ENCODE measurements at places on chromosomes 1 and 21. TPM values are rescaled to one million over a fixed set of nuclear protein-coding genes. Genes with fewer than 3 reads are reported as not detected.

DNA sequence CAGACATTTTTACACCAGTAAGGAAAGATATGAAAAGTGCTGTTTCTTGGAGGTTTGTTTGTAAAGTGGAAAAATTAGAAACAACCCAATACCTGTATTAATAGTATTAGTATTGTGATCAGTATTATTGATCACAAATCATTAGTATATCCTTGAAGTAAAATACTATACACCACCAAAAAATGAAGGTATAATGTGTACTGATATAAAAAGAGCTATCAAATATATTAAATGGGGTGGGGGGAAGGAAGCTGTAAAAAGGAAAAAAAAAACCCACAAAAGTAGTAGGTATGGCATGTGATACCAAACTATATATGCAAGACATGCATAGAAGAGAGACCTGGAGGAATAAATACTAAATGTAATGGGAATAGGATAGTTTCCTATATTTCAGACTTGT, 46.3 kb downstream of the POU2F1 start:
- no peak for DNase-seq

GRCh38 chr1:8870103-8870502, 8.4 kb downstream of the ENO1 start:
- DNase-seq: no peak

The HSPB7 gene
- 62.8 TPM for total RNA-seq

- no peak for DNase-seq
Observed at GRCh38 chr1:28112388-28113241, 24.2 kb upstream of the EYA3 start.

The FABP3 gene
- 27.5 TPM for total RNA-seq

The E2F2 gene
- 0.47 TPM for total RNA-seq

DNA sequence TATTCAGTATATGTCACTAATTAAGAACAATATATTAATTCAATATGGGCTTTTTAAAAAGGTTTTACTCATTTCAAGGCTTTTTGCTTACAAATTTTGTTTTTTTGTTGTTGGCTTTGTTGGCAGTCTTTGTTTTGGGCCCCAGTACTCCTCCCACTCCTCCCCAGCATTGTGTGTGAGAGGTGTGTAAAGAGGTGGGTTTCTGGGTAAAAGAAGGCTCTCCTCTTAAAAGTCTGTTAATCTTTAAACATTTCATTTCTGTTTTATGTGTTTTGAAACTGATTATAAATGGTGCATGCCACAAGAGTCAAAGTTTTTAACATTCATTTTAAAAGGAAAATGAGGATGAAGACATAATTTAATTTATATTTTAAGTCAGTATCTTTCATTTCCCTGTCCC, 79.6 kb downstream of the SASS6 start:
- no peak for DNase-seq

- DNase-seq: no peak
Observed at GRCh38 chr1:118944546-118944945, 43.6 kb downstream of the TBX15 start.

DNA sequence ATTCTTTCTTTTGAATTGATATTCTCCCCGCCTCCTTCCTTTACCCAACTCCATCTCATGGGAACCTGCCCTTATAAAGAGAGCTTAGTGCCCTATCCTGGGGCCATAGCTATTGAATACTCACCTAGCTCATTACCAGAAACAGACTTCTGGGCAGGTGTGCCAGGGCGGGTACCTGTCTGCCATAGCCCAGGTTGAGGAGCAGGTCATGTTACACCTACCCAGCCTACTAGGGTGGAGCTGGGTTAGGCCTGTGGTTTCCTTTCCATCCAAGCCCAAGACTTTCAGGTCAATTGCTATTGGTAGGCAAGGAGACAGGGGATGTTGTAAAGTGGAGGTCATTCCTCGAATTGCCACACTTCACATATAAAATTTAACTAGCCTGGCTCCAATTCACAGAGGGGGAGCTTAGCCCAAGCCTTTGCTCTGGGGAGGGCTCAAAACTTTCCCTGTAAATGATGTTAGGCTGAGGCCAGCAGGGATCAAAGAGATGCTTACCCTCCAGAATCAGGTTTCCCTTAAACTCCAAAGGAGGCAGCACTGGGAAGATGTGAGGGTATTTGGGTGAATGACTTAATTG, 87.1 kb upstream of the IPO9 start:
- DNase-seq: no peak

- no peak for DNase-seq
Observed at GRCh38 chr1:59730302-59730701, 84.4 kb upstream of the HOOK1 start.

GRCh38 chr1:206816390-206817287, 44.3 kb upstream of the IL10 start:
- DNase-seq: no peak

The HCRTR1 gene
- not detected for total RNA-seq

The GUK1 gene
- 241 TPM for total RNA-seq

The TACSTD2 gene
- 0.35 TPM for total RNA-seq

Measured in ovary (tissue), 10 donors.